Body of pancreas (tissue), 4 donors: ENCODE measurements at places on chromosomes 13 and 19.
A peak's percentile ranks its signal among the peaks of the same experiment; 100 is the strongest.

GRCh38 chr13:24214528-24214927 is 54.0 kb downstream of the SPATA13 start:
- H3K27me3 ChIP-seq, result no peaks in the 10 kb centered on the region
- peaks cover 94% of the 10 kb centered on the region for H3K4me1 ChIP-seq
- H3K4me3 ChIP-seq, result no peak overlapping the region
- H3K27ac ChIP-seq, result peak overlapping the region; percentile 89
- no peak for DNase-seq

GRCh38 chr13:100131863-100132574 is 43.1 kb downstream of the PCCA start:
- no peaks in the 10 kb centered on the region for H3K36me3 ChIP-seq
- peaks cover 24% of the 10 kb centered on the region for H3K4me1 ChIP-seq
- H3K27me3 ChIP-seq, result no peaks in the 10 kb centered on the region
- H3K4me3 ChIP-seq, result no peak overlapping the region
- DNase-seq, result no peak
- H3K27ac ChIP-seq, result no peak overlapping the region

- no peak for DNase-seq
- H3K4me3 ChIP-seq, result no peak overlapping the region
- peaks cover 26% of the 10 kb centered on the region for H3K4me1 ChIP-seq
- H3K36me3 ChIP-seq, result no peaks in the 10 kb centered on the region
These were observed 17.7 kb downstream of the STK24 start for GRCh38 chr13:98559169-98559568.

GRCh38 chr13:106274551-106275203 is 260.8 kb downstream of the EFNB2 start:
- DNase-seq, result no peak
- no peak overlapping the region for H3K4me3 ChIP-seq
- no peaks in the 10 kb centered on the region for H3K27me3 ChIP-seq
- H3K27ac ChIP-seq, result no peak overlapping the region

- no peak overlapping the region for H3K4me3 ChIP-seq
- no peaks in the 10 kb centered on the region for H3K27me3 ChIP-seq
- no peaks in the 10 kb centered on the region for H3K36me3 ChIP-seq
- H3K27ac ChIP-seq, result no peak overlapping the region
- no peaks in the 10 kb centered on the region for H3K4me1 ChIP-seq
These were observed 147.1 kb upstream of the IRS2 start for GRCh38 chr13:109933476-109933875.

- no peaks in the 10 kb centered on the region for H3K27me3 ChIP-seq
- no peak for DNase-seq
These were observed 2.4 kb upstream of the PPP1R37 start for GRCh38 chr19:45090606-45091005.

DNA sequence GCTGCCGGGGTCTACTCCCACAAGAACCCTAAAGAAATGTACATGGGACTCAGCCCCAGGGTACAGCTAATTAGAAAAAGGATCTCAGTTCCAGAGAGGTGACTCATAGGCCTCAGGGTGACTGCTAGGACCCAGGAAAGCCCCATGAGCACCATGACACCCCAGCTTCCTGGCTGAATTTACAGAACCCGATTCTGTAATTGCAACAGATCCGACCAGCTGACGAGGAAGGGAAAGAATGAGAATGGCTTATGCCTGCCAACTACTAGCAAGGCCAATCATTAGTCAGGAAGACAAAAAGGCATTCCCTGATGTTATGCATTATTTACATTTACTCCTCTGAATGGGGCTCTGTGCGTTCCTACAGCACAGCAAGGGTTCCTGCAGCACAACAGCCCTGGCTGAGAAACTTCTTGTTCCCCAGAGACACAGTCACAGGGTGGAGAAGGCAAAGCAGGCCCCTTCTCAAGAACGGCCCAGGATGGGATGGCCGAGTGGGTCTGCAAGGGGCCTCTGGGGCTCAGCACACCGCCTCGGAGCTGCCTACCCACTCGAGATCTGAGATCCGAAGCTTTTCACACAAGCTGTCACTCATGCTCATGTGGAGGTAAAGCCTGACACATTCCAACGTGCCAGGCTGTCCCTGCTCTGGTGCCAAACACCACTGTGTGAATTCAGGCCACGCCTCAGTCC is 27.2 kb downstream of the PBX4 start:
- H3K36me3 ChIP-seq, result no peaks in the 10 kb centered on the region
- peaks cover 16% of the 10 kb centered on the region for H3K4me1 ChIP-seq
- DNase-seq, result peak; percentile 24
- no peak overlapping the region for H3K4me3 ChIP-seq
- H3K27ac ChIP-seq, result peak overlapping the region; percentile 54

DNA sequence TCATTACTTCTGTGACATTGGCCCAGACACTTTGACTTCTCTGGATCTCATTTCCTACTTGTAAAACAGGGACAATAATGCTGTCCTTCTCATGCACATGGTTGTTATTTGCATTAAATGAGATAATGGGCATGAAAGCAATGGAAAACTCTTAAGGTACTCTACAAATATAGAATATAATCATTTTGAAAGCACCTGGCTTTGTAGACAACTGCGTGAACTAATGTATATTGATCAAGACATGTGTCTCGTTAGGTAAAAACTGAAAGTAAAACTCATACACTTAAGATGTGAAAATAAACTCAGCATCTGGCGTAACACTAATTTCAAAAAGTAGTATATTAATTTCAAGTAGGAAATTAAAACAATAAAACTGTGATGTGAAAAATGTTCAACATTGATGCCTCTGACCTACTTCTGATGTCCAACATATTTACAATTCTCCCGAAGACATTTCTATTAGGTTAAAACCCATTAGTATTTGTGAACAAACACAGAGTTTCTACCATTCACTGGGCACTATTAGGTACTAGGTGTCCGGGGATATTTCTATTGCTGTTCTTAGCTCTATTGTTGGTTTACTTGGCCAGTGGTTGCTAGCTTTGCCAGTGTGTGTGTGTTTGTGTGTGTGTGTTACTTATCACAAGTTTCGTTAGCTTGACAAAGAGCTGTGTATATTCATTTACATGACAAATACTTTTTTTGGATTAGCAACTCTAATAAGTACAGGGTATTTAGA is 220.5 kb downstream of the KCNRG start:
- no peaks in the 10 kb centered on the region for H3K27me3 ChIP-seq
- DNase-seq, result no peak
- H3K27ac ChIP-seq, result no peak overlapping the region
- H3K36me3 ChIP-seq, result no peaks in the 10 kb centered on the region

DNA sequence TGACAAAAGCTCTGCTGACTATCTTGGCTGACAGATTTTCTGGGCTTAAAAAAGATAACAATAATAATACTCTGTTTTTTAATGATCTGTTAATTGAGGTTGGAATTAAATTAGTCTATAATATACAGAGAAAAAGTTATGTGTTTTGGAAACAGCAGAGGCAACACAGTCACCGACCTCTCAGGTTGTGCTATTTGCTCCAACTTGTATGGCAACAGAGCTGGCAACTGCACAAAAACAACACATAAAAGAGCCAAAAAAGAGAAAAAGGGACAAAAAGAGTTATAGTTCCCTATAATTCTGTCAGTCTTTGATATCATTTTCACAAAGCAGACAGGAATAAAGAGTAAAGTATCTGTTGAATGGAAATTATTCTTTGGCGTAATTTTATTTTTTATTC is 102.3 kb upstream of the POSTN start:
- no peaks in the 10 kb centered on the region for H3K36me3 ChIP-seq
- no peak overlapping the region for H3K4me3 ChIP-seq
- H3K27ac ChIP-seq, result no peak overlapping the region
- no peak for DNase-seq
- no peaks in the 10 kb centered on the region for H3K27me3 ChIP-seq

DNA sequence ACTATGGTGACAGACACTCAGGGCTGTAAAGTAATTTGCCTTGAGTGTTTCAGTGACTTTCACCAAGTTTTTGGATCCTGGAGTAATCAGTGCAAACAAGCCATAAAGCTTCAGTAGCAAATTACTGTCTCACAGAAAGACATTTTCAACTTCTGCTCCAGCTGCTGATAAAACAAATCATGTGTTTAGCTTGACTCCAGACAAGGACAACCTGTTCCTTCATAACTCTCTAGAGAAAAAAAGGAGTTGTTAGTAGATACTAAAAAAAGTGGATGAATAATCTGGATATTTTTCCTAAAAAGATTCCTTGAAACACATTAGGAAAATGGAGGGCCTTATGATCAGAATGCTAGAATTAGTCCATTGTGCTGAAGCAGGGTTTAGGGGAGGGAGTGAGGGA is 9.4 kb downstream of the ARGLU1 start:
- H3K4me1 ChIP-seq, result peaks cover 34% of the 10 kb centered on the region
- no peak overlapping the region for H3K27ac ChIP-seq
- DNase-seq, result no peak
- no peak overlapping the region for H3K4me3 ChIP-seq
- no peaks in the 10 kb centered on the region for H3K27me3 ChIP-seq
- H3K36me3 ChIP-seq, result no peaks in the 10 kb centered on the region

- DNase-seq, result no peak
- H3K36me3 ChIP-seq, result no peaks in the 10 kb centered on the region
- H3K4me3 ChIP-seq, result no peak overlapping the region
- H3K27me3 ChIP-seq, result no peaks in the 10 kb centered on the region
- no peaks in the 10 kb centered on the region for H3K4me1 ChIP-seq
- no peak overlapping the region for H3K27ac ChIP-seq
These were observed 1586.4 kb upstream of the SPRY2 start for GRCh38 chr13:81927347-81927746.

DNA sequence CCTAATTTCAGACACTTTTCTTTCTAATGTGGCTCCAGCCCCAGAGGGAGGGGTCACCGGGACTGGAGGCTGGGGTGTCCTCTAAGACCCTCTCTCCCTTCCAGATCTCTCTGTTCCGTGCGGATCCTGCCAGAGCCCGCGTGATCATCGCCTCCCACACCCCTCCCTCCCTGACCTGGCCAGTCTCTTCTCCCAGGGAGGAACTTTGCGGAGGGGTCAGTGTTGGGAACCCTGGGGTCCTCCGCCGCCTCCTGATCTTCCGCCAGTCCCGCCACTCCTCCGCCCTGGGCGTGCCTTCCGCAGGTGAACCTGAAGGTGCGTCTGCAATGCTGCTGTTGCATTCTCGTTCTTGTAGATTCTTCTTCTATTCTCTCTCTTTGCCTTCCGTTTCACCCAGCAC is 9.1 kb downstream of the SOX21 start:
- peaks cover 8% of the 10 kb centered on the region for H3K4me1 ChIP-seq
- DNase-seq, result no peak
- no peaks in the 10 kb centered on the region for H3K27me3 ChIP-seq
- no peak overlapping the region for H3K4me3 ChIP-seq

DNA sequence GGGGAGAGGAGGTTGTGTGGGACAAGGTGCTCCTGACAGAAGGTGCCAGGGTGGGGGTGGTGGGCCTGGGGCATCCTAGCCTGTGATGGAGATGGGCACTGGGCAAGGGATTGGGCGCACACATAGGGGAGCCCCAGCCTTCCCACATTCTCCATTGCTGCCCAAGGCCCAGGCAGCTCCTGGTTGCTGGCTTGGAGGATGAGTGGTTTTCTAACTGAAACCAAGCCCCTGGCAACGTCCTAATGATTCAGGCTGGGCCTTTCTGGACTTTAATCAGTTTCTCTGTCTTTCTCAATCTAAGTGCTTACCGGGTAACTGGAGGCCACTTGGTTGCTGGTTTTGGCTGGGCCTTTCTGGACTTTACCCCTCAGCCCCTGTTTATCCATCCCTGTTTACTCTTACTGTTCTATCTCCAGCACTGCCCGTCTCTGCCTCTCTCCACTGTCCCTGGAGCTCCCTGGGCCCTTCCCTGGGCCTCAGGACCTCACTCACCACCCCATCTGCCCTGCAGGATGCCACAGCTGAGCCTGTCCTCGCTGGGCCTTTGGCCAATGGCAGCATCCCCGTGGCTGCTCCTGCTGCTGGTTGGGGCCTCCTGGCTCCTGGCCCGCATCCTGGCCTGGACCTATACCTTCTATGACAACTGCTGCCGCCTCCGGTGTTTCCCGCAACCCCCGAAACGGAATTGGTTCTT is 354 bp downstream of the CYP4F3 start:
- H3K27me3 ChIP-seq, result no peaks in the 10 kb centered on the region
- no peaks in the 10 kb centered on the region for H3K4me1 ChIP-seq
- H3K4me3 ChIP-seq, result no peak overlapping the region
- no peak for DNase-seq
- H3K36me3 ChIP-seq, result no peaks in the 10 kb centered on the region
- H3K27ac ChIP-seq, result no peak overlapping the region

DNA sequence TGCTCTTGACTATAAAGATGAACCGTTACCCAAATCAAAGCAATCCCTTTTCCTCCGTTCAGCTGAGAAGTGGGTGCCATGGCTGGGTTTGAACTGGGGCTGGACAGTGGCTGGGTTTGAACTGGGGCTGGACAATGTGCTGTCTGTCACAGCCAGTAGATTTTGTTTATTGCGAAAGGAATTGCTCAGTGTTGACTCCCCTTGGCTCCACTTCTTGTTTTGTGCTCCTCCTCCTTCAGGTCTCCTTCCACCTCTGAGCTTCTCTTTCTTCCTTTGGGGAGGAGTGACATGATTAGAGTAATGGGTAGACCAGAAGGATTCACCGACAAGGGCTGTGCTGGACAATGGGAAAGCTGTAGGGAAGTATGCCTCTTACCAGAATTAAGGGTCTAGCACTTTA is 19.4 kb upstream of the MBNL2 start:
- no peaks in the 10 kb centered on the region for H3K4me1 ChIP-seq
- DNase-seq, result no peak
- H3K27ac ChIP-seq, result no peak overlapping the region
- no peaks in the 10 kb centered on the region for H3K36me3 ChIP-seq
- H3K27me3 ChIP-seq, result no peaks in the 10 kb centered on the region

DNA sequence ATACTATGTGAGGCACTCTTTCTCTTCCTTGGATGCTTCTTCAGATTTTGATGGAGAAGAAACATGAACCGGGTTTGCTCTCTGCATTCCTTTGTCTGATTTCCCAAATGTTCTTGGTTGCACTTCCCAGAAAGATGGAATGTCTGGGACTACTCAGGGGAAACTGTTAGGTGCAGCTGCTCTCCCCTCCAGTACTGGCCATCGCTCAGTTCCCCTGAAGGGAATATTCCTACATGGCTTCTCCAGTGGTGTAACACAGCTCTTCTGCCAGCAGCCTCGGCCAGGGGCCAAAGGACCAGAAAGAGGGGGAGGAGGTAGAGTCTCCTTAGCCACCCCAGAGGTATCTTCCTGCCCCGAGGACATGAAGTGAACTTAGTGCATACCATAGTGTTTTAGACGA is 33.5 kb upstream of the SPRY2 start:
- H3K4me1 ChIP-seq, result peaks cover 29% of the 10 kb centered on the region
- H3K27ac ChIP-seq, result no peak overlapping the region
- H3K4me3 ChIP-seq, result no peak overlapping the region
